ENCODE measurements at places on chromosomes 11 and 22. TPM values are rescaled to one million over a fixed set of nuclear protein-coding genes. Genes with fewer than 3 reads are reported as not detected.

- peak; percentile 61 for DNase-seq
- no peaks in the 10 kb centered on the region for H3K27me3 ChIP-seq
- peaks cover 15% of the 10 kb centered on the region for H3K4me1 ChIP-seq
- no peaks in the 10 kb centered on the region for H3K36me3 ChIP-seq
- H3K4me3 ChIP-seq: no peak overlapping the region
Observed at GRCh38 chr11:76666408-76666807, 4.1 kb downstream of the LRRC32 start.

DNA sequence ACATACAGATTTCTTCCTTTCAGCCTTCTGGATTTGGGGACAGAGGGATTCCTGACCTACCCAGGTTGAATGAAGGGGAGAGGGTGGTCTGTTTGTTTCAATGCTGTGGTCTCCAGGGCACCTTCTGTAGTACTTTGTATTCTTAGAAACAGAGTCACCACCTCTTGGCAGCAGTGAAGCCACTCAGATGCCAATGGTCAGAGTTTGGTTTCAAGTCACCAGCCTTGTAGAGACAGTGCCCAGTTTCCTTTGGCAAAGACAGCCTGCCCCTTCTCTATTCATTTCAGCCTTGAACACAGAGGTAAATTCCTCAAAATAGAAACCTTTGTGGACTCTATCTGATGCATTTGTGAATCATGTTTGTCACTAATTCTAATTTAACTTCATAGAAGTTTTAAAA lies 111.7 kb upstream of the RASSF10 start:
- peaks cover 47% of the 10 kb centered on the region for H3K36me3 ChIP-seq
- no peaks in the 10 kb centered on the region for H3K27me3 ChIP-seq
- no peak overlapping the region for H3K4me3 ChIP-seq

DNA sequence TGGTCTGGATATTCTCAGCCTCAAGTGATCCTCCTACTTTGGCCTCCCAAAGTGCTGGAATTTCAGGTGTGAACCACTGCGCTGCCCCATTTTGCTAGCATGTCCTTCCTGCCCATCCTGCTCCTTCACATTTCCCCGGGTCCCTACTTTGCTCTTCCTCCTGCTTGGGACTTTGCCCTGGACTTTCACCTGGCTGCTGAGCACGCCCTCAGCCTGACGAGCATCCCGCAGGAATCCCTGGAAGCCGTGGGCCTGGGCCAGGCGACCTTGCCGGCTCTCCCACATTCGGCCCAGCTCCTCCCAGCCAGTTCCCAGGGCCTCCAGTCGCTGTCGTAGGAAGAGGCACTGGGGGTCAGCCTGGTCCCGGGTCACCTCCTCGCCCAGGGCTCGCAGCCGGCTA lies 22.6 kb upstream of the RBM4B start:
- H3K4me1 ChIP-seq: no peaks in the 10 kb centered on the region
- no peak overlapping the region for H3K4me3 ChIP-seq
- H3K36me3 ChIP-seq: no peaks in the 10 kb centered on the region
- no peaks in the 10 kb centered on the region for H3K27me3 ChIP-seq
- no peak for DNase-seq

DNA sequence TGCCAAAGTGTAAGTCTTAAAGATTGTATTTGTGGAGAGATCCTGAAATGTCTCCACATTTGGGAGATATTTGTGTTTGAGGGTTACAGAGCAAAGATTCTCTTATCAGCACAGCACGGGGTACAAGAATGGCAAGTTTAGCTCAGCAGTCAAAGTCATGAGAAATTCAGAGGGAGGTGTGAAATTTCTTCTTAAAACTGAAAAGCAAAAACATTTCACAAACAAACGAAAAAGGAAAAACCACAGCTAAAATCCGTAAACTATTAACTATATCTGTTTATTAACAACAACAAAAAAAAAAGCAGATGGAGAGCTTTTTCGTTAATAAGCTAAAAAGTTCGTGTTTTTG lies 40.9 kb upstream of the ETS1 start:
- no peak overlapping the region for H3K4me3 ChIP-seq
- no peak for DNase-seq
- no peaks in the 10 kb centered on the region for H3K27me3 ChIP-seq
- no peaks in the 10 kb centered on the region for H3K36me3 ChIP-seq
- H3K4me1 ChIP-seq: peaks cover 44% of the 10 kb centered on the region
- no peak overlapping the region for H3K27ac ChIP-seq

- peaks cover 94% of the 10 kb centered on the region for H3K36me3 ChIP-seq
- no peaks in the 10 kb centered on the region for H3K27me3 ChIP-seq
- no peak overlapping the region for H3K4me3 ChIP-seq
- H3K27ac ChIP-seq: no peak overlapping the region
Observed at GRCh38 chr11:71481101-71481960, 28.3 kb downstream of the NADSYN1 start.

The MYEOV gene
- not detected for total RNA-seq

- no peak overlapping the region for H3K4me3 ChIP-seq
- H3K27me3 ChIP-seq: no peaks in the 10 kb centered on the region
- H3K4me1 ChIP-seq: peaks cover 6% of the 10 kb centered on the region
- DNase-seq: no peak
Observed at GRCh38 chr11:130533871-130534270, 85.4 kb downstream of the ADAMTS15 start.

The NFAM1 gene
- 1.3 TPM for total RNA-seq

- H3K36me3 ChIP-seq: no peaks in the 10 kb centered on the region
- peaks cover 62% of the 10 kb centered on the region for H3K4me1 ChIP-seq
- no peaks in the 10 kb centered on the region for H3K27me3 ChIP-seq
- H3K27ac ChIP-seq: peak overlapping the region; percentile 87
Observed at GRCh38 chr11:117217141-117218084, 14.5 kb downstream of the PCSK7 start.

DNA sequence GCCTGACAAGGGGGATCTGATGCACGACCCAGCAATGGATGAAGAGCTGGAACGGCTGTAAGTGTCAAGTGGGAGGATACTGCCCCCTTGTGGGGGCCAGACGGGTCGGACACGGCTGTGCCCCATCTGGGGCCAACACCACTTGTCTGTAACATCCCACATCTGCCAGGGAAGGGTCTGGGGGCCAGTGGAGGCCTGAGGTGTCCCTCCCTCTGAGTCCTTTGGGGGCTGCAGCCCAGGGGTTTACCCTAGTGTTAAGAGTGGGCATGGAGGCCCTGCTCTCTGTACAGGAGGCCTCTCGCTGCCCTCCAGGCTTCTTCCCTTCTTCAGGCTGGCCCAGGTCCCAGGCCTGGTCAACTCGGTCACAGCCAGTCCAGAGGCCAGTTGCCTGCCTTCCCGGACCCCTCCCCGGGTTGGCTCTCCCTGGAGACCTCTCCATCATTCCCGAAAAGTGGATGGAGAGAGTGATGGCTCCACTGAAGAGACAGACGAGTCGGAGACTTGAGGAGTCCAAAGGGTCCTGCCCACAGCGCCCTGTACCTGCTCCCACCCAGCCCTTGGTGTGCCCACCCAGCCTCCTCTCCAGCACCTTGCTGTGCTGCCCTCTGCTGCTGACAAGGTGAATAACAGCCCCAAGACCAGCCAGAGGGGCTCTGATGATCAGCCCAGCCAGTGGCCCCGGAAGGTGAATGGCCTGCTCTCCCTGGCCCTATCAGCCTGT lies 15.4 kb downstream of the ARFGAP2 start:
- H3K36me3 ChIP-seq: peaks cover 15% of the 10 kb centered on the region
- DNase-seq: peak; percentile 45
- no peak overlapping the region for H3K4me3 ChIP-seq
- H3K4me1 ChIP-seq: peaks cover 31% of the 10 kb centered on the region

GRCh38 chr22:46812034-46812605 lies 49.7 kb downstream of the TBC1D22A start:
- no peaks in the 10 kb centered on the region for H3K27me3 ChIP-seq
- H3K36me3 ChIP-seq: peaks cover 27% of the 10 kb centered on the region
- no peak overlapping the region for H3K4me3 ChIP-seq
- no peak overlapping the region for H3K27ac ChIP-seq
- H3K4me1 ChIP-seq: no peaks in the 10 kb centered on the region
- DNase-seq: no peak

GRCh38 chr11:115184901-115185300 lies 319.3 kb downstream of the CADM1 start:
- no peaks in the 10 kb centered on the region for H3K36me3 ChIP-seq
- no peaks in the 10 kb centered on the region for H3K27me3 ChIP-seq
- H3K27ac ChIP-seq: no peak overlapping the region
- peak; percentile 12 for DNase-seq
- no peak overlapping the region for H3K4me3 ChIP-seq

DNA sequence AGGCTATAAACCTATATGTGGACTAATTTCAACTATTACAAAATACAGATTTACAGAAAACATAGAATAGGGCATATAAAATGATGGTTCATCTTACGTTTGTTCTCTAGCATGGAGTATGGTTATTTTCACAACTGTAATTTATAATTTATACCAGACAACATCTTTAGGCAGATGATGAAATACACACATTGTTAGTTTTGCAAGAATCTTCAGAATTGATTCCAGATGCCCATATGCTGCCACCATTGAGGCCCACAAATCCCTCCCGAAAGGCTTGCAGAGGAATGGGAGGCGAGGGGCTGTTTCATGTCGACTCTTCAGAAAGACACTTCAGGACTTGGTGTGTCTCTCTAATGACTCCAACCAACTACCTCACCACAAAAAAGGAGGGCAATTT lies 6.2 kb downstream of the PTPN5 start:
- H3K4me1 ChIP-seq: no peaks in the 10 kb centered on the region
- DNase-seq: no peak
- H3K27me3 ChIP-seq: peaks cover 7% of the 10 kb centered on the region
- H3K4me3 ChIP-seq: no peak overlapping the region

The MRGPRE gene
- 0.91 TPM for total RNA-seq

DNA sequence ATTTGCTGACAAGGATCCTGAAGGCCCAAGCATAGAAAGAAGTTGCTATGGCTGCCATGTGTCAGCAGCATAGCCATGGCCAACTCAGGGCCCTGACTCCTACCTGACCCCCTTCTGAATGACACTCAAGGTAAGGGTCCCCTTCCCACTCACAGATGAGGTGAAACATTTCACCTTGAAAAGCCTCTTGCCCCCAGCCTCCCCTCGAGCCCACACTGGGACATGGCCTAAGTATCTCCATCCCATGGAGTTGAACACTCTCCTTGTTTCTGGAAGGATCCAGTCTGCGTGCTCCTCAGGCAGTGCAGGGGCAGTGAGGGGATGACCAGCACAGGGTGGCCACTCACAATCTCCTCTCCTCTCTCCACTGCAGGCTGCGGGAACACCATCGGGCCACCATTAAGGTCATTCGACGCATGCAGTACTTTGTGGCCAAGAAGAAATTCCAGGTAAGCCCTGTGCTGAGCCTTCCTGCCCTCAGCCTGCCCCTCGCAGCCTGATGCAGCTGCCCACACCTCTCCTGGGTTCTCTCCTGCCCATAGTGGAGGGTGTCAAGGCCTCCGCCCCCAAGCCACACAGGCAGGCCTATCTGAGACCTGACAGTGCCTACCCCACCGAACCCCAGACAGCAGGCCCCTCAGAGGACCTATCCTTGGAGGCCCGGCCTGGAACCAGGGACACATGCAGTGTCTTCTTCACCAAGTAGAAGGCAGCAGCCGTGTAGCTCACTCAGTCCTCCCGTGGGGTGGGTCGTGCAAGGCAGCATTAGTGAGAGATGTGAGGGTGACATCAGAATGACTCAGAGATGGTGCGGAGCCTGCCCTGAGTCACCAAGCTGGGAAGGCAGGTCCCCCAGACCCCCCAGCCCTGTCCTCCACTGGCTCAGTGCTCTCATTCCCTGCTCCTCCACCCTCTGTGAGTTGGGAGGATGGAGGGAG lies 68.9 kb upstream of the KCNQ1OT1 start:
- H3K4me1 ChIP-seq: no peaks in the 10 kb centered on the region
- DNase-seq: no peak
- H3K27ac ChIP-seq: no peak overlapping the region
- no peaks in the 10 kb centered on the region for H3K27me3 ChIP-seq
- no peak overlapping the region for H3K4me3 ChIP-seq

DNA sequence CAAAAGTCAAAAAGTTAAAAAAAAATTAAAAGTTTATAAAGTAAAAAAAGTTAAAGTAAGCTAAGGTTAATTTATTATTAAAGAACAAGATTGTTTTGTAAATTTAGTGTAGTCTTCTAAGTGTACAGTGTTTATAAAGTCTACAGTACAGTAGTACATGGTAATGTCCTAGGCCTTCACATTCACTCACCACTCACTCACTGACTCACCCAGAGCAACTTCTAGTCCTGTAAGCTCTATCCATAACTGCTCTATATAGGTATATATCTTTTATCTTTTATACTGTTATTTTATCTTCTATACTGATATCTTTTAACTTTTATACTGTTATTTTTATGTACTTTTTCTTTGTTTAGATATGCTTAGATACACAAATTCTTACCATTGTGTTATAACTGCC lies 11.2 kb downstream of the C2CD3 start:
- H3K27ac ChIP-seq: no peak overlapping the region
- H3K36me3 ChIP-seq: no peaks in the 10 kb centered on the region
- no peak for DNase-seq

The MAP6 gene
- 1.9 TPM for total RNA-seq

The CCDC15 gene
- total RNA-seq: 0.21 TPM

- H3K4me3 ChIP-seq: no peak overlapping the region
- no peaks in the 10 kb centered on the region for H3K4me1 ChIP-seq
Observed at GRCh38 chr11:1348146-1348795, 38.8 kb upstream of the TOLLIP start.

DNA sequence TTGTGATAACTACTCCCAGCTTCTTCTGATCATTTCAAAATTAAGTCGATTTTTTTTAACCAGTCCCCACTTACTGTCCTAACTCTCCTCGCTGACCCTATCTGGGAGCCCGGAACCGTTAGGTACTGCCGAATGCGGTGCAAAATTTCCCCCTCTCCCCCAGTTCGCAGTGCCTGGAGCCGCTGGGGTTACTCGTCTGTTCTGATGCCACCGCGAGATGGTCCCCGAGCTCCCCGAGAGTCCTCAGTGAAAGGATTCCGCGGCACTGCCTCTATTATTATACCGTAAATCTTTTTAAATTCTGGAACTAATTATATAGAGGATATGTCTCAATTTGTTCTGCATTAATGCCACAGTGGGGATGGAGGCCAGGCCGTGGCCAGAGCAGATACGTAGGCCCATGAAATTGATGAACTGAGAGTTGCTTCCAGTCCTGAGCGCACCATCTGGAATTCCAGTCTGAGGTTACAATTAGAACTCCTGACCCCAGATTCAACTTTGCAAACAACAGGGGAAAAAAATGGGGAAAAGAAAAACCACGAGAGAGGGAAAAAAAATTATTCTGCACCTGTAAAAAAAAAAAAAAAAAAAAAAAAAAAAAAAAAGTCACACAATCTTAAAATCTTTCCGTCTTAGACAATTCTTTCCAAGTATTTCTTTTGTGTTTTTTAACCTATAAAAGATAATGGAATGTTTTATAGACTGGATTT lies 4.3 kb upstream of the WT1 start:
- peak overlapping the region; percentile 20 for H3K4me3 ChIP-seq
- peaks cover 90% of the 10 kb centered on the region for H3K27me3 ChIP-seq
- H3K27ac ChIP-seq: no peak overlapping the region
- H3K36me3 ChIP-seq: no peaks in the 10 kb centered on the region

GRCh38 chr11:57762235-57762861 lies 746 bp downstream of the CTNND1 start:
- no peak for DNase-seq
- peak overlapping the region; percentile 96 for H3K27ac ChIP-seq
- H3K4me3 ChIP-seq: peak overlapping the region; percentile 73
- H3K27me3 ChIP-seq: no peaks in the 10 kb centered on the region
- H3K36me3 ChIP-seq: no peaks in the 10 kb centered on the region
- H3K4me1 ChIP-seq: peaks cover 35% of the 10 kb centered on the region

The NDUFS3 gene
- 321 TPM for total RNA-seq

GRCh38 chr11:94751786-94752185 lies 16.4 kb upstream of the AMOTL1 start:
- peak overlapping the region; percentile 78 for H3K27ac ChIP-seq
- no peaks in the 10 kb centered on the region for H3K27me3 ChIP-seq
- H3K36me3 ChIP-seq: no peaks in the 10 kb centered on the region
- H3K4me1 ChIP-seq: peaks cover 25% of the 10 kb centered on the region
- no peak for DNase-seq
